ENCODE measurements at places on chromosomes 12 and 14.

DNA sequence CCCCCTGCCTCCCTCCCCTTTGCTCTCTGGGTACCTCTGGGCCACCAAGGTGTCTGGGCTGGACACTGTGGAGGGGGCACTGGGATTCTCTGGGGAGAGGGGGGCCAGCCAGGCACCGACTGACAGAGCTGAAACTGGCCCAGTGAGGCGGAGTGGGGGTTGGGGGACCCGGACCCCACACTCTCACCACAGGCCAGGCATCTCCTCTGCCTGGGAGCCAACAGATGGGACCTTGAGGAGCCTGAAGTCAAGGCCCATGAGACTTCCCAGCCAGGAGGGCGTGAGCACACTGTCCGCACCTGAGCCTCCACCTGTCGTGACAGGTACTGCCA is 39.8 kb upstream of the PPP1R13B start:
- DNase-seq, result no peak

DNA sequence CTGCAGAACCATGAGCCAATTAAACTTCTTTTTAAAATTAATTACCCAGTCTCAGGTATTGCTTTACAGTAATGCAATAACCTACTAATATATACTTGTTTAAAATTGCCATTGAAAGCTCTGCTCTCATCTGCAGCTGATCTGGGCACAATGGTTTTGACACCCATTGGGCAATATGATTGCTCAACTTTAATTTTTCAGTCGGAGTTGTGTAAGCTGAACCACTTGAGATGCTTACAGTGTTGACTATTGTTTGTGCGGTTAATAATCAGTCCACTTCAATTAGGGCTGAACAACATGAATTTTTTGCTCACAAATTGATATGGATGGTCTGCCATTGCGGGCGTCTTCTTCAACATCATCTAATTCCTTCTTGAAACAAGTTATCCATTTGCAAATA is 18.0 kb upstream of the OR4K5 start:
- no peak for DNase-seq

DNA sequence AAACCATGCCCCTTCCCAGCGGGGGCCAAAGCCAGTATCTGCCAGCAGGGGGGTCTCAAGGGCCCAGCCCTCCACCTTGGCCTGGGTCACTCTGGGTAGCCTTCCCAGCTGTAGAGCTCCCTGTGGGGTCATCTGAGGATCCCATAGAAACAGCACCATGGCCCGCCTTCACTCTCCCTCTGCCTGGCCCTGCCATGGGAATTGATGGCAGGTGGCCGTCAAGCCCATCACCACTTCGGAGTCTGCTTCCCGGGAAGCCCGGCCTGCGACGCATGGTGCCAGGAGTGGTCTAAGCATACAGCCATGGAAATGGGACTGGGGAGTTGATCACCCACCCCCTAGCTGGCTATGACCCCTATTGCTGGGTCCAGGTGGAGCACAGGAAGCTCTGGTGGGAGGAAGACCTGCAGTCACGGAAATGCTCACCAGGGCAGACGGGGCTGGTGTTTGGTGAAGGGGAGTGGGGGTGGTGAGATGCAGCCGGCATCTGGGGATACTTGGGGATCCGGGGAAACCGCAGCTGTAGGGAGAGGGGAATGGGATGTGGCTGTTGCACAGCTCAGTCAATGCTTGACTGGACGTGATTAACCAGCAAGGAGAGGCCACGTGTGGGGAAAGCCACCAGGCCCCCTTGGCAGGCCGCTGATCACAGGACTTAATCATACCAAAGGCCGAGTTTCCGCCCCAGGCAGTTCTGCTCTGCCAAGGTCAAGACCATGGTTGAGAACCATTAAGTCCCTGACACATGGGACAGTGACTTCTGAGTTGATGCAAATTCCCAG is 52.2 kb upstream of the DIO3 start:
- peak; percentile 58 for DNase-seq

- DNase-seq, result no peak
These were observed 4.1 kb downstream of the YY1 start for GRCh38 chr14:100243020-100243419.

DNA sequence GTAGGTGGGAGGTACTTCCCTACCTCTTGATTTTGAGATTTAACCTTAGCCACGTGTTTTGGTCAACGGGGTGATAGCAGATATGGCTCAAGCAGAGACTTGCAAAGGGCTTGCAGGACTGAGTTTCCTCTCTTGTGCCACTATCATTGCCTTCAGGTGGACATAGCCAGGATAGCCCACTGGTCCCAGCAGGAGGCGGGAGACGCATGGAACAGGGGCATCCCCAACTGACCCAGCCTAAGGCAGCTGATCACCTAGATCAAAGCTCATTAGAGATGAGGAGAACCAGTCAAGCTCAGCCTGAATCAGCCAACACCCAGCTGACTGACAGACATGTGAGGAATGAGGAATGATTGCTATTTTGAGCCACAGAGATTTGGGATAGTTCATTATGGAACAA is 49.6 kb downstream of the CALM1 start:
- no peak for DNase-seq

GRCh38 chr12:25502596-25502995 is 50.5 kb downstream of the LMNTD1 start:
- DNase-seq, result no peak

- DNase-seq, result no peak
These were observed 24.1 kb downstream of the SLC4A8 start for GRCh38 chr12:51448618-51449256.

GRCh38 chr14:74514471-74514941 is 20.9 kb downstream of the ISCA2 start:
- DNase-seq, result no peak

DNA sequence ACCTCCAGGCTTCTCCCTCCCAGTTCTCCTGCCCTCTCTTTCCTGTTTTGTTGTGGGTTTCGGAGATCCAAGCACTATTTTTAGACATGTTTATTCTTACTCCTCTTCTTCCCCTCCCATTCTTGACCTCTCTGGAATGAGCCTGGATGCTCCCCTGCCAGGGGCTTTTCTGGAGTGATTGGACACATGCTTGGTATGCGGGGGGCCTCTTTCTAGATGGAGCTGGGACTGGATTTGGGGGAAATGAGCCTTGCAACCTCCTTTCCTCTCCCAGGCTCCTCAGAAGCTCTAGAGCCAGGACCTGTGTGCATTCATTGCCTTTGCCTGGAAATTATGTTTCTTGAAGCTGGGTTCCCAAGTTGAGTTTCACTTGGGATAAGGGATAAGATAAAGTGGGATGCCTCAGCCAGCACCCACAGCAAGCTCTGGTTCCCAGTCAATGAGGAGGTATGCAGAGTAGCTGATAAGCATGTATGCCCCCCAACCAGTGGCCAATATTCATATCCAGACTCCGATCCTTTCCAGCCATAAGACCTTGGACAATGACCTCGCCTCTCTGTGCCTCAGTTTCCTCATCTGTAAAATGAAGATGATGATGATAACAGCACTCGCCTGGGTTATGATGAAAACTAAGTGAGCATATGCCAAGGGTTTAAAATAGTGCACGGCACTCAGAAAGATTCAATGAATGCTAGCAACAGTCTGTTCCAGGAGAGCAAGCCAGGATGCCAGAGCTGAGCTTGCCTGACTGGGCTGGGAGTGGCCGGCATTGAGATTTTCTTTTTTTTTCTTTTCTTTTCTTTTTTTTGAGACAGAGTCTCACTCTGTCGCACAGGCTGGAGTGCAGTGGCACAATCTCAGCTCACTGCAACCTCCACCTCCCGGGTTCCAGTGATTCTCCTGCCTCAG is 97.8 kb downstream of the SCARB1 start:
- DNase-seq, result no peak

DNA sequence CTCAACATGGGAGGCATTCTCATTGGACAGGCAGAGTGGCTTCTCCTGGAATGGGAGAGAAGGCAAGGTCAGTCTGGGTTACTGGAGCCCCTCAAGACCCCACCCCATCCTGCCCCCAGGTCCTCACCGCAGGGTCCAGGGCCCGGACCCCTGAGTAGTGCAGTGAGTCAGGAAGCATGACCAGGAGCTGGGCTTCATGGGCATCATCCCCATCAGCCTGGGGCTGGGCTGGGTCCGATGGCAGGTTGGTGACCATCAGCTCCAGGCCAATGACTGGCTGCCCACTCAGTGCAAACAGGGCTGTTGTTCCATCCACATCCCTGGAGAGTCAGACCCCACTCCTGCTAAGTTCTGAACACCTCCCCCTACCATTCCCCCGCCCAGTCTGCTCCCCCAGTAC is 13.1 kb downstream of the ITGA7 start:
- peak; percentile 39 for DNase-seq

DNA sequence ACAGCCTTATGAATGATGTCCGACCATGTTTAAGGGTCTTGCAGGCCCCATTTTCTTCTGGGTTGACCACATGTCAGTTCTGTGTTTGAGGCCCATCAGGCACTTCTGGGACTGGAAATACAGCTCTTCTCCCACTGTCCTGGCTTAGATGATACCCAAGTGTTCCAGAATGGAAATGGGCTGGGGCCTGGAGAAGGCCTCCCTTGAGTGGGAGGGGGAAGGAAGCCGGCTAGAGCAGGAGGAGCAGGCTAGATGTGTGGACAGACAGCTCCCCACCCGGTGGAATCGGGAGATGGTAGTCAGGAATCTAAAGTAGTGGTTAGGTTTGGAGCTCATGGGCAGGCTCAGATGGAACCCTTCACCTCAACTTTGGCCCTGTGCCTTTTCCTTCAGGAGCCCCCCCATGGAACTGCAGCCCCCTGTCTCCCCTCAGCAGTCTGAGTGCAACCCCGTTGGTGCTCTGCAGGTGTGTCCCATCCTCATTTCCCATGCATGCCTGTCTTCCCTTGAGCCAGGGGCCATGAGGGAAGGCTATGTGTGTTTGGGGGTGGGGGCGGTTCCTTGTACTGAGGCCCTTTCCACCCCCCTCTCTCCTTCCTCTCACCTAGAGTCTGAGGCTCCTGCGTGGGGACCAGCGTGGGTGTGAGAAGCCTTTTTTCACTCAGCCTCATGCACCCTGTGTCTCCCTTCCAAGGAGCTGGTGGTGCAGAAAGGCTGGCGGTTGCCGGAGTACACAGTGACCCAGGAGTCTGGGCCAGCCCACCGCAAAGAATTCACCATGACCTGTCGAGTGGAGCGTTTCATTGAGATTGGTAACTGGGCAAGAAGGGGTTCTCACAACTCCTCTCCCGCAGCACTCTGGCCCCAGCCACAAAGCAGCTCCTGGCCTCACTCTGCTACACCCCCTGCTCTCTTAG is 3.0 kb downstream of the NPFF start:
- peak; percentile 60 for DNase-seq

DNA sequence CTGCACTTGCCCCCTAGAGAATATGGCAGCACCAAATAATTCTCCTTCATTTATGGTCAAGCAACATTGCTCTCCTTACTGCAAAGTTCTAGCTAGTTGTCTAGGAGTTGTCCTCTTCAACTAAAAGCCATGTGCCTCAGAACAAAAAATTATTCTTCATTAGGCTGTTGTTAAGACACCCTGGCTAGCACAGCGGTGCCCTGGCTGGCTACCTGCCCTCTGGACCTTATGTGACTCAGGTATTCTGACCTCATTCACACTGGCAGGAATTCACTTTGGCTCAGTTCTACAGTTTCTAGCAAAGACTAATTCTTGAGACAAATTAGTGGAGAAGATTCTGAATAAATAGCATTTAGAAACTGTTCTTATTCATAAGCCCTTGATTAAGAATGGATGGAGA is 224.4 kb upstream of the KRR1 start:
- DNase-seq, result no peak

GRCh38 chr12:130026608-130027176 is 122.9 kb upstream of the TMEM132D start:
- peak; percentile 64 for DNase-seq

- DNase-seq, result no peak
These were observed 55.6 kb downstream of the FNTB start for GRCh38 chr14:65042296-65042695.

GRCh38 chr14:39469094-39469710 is 37.0 kb upstream of the FBXO33 start:
- DNase-seq, result peak; percentile 66

DNA sequence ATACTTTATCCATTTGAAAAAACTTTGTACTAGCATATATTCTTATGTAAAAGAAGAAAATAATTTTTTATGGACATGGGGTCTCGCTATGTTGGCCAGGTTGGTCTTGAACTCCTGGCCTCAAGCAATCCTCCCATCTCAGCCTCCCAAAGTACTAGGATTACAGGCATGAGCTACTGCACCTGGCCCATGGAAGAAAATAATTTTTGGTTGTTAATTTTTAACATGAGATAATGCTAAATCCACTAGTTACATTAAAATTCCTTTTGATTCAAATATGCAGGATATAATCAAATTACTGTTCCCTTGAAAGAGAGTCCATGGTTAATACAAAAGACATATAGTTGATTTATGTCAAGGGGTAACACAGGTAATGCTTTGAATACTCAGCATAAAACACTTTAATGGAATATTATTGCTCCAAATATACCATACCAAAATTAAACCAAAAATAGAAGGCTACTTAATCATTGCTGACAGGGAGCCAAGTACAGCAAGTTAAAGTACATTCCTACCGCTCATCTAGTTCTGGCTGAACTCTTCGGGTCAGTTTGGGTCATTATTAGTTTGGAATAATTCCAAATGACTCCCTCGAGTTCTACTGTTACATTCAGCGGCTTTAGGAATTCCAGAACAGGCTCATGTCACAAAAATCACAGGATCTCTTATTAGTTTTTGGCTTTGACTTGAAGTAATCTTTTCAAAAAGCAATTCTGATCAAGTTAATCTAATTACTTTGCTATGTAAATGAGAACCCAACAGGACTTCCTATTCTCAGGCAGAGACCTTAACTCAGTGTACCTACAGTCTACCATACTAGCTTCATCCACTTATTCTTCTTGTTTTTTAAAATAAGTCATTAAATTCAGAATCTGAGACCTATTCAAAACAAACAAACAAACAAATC is 6.1 kb downstream of the SOS2 start:
- no peak for DNase-seq

GRCh38 chr12:5771756-5772155 is 173.3 kb downstream of the ANO2 start:
- no peak for DNase-seq

GRCh38 chr12:75969768-75970167 is 61.8 kb downstream of the PHLDA1 start:
- no peak for DNase-seq

Data from activated effector memory CD4-positive, alpha-beta T cell treated with anti-CD3 and anti-CD28 coated beads, Interleukin-2, amount 50 U/mL, for 16 hours (primary cell).